Posterior vena cava (tissue), 2 donors: ENCODE measurements at places on chromosomes 7 and 10. TPM values are rescaled to one million over a fixed set of nuclear protein-coding genes. Genes with fewer than 3 reads are reported as not detected.
A peak's percentile ranks its signal among the peaks of the same experiment; 100 is the strongest.

DNA sequence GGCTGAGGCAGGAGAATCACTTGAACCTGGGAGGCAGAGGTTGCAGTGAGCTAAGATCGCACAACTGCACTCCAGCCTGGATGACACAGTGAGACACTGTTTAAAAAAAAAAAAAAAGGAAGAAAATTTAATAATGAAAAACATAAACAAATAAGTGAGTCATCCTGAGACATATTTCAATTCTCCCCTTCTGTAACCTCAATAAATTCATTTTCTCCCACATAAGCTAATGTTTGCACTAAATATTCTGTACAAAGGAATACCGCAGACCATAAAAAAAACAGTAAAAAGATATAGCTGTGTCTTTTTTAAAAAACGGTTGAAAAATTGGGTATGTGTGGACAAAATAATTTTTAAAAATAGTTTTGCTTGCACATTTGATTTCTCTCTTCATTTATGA is 654.0 kb downstream of the KCNMA1 start:
- DNase-seq: no peak

- no peak for DNase-seq
These were observed 84.1 kb downstream of the MALSU1 start for GRCh38 chr7:23383225-23383624.

DNA sequence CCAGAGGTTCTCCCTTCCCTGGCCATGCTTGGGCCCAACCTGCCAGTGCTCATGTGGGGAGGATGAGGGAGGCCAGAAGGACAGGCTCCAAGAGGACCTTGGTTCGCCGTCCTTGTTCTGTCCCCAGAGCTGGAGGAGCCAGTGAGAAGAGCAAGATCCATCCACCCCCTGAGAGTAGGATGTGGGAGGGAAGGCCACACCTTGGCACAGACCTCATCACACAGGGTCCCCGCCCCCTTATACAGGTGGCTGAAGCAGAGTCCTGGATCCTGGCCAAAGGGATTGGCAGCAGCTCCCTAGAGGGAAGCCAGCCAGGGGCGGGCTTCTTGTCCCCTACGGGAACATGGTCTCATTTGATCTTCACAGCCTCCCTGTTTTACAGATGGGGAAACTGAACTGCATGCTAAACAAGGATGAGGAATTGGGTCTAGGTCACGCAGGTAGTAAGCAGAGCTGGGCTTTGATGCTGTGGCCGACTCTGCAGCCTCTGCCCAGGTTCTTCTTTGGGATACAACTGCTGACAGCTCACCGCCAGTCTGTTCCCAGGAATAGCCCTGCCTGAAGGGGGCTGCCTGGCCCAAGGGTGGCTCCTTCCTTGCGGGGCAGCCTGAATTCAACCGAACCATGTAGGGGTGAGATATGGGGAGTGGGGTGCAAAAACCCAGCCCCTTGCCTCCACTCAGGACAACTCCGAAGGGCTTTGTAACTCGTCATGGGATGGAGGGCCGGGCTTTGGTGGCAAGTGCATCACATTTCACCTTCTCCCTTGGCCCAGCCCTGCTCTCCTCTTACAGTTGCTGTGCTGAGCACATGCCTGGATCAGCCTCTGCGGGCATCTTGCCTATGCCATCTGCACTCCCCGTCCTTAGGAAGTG is 62.2 kb upstream of the KDM7A start:
- peak; percentile 64 for DNase-seq

- DNase-seq: no peak
These were observed 896.4 kb downstream of the PCDH15 start for GRCh38 chr10:53904506-53905241.

The GIMAP6 gene
- 24.5 TPM for total RNA-seq
